ENCODE measurements at places on chromosomes 7 and 10.

GRCh38 chr7:1757601-1758000, 87.5 kb downstream of the ELFN1 start:
- DNase-seq: no peak
- H3K36me3 ChIP-seq: no peaks in the 10 kb centered on the region
- no peak overlapping the region for H3K4me3 ChIP-seq

DNA sequence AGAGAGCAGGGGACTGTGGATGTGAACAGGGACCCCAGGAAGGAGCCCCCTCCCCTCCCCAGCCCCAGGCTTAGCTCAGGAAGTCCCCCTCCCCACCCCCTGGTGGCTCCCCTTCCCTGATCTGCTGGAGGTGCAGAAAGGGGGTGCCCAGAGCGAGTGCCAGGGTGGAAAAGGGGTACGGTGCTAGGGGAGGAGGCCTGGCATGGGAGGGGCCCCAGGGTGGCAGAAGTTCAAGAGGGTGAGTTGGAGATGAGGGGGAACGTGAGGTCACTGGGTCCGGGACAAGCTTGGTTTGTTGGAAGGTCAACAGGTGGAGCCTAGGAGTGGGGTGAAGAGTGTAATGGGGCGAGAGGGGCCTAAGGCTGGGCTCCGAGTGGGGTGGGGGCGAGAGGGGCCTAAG, 21.5 kb upstream of the TBL2 start:
- H3K27ac ChIP-seq: no peak overlapping the region
- DNase-seq: no peak
- H3K27me3 ChIP-seq: no peaks in the 10 kb centered on the region

GRCh38 chr10:123926401-123927264, 35.0 kb upstream of the CPXM2 start:
- DNase-seq: no peak
- H3K4me3 ChIP-seq: no peak overlapping the region
- H3K36me3 ChIP-seq: no peaks in the 10 kb centered on the region
- no peaks in the 10 kb centered on the region for H3K27me3 ChIP-seq
- H3K4me1 ChIP-seq: peaks cover 11% of the 10 kb centered on the region

DNA sequence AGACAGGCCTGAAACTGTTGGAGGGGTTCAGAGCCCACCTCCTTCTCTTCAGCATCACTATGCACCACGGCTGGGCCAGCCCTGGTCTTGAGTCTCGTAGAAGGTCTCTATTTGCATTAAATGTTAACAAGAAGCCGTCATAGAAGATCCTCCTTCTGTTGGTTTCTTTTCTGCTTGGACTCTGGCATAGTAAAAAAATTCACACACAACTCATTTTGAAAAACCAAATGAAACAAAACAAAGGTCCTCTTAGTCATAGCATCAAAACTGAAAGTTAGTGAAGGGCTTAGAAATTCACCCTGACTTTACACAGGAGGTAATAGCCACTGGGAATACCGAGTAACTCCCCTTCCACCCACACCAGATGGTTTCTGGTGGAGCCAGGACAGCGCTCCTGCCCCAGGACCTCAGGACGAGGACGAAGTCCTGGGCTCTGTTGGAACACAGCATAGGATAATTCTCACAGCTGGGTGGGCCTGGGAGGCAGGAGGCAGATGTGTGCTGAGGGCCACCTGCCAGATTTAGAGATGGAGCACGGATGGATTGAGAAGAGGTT, 248.4 kb upstream of the KLF6 start:
- H3K4me3 ChIP-seq: no peak overlapping the region
- peaks cover 4% of the 10 kb centered on the region for H3K4me1 ChIP-seq
- H3K27ac ChIP-seq: no peak overlapping the region

DNA sequence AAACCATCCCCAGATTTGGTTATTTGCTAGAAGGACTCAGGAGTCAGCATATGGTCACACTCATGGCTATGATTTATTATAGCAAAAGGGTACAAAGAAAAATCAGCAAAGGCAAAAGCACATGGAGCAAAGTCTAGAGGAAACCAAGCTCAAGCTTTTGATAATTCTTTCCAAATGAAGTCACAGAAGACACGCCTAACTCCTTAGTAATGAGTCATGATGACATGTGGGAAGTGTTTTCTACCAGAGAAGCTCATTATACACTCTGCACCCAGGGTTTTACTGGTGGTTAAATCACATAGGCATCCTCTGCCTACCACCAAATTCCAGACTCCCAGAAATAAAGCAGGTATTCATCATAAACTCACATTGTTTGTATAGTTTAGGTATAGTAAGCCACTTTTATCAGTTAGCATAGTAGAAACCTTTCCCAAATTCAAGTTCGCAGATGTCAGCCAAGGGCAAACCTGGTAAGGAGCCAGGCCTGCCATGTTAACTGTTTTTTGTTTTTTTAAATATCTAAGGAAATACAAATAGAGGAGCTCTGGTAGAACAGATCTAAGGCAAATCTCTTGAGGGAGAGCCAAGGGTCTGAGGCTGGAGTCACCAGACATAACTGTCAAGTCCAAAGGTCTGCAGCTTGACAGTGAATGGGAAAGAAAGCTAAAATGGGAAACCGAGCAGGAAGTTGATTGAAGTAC, 15.4 kb upstream of the HIBADH start:
- H3K4me1 ChIP-seq: no peaks in the 10 kb centered on the region
- no peaks in the 10 kb centered on the region for H3K27me3 ChIP-seq
- H3K4me3 ChIP-seq: no peak overlapping the region

GRCh38 chr7:89607792-89608191, 546.5 kb upstream of the STEAP1 start:
- no peaks in the 10 kb centered on the region for H3K27me3 ChIP-seq
- DNase-seq: no peak
- no peaks in the 10 kb centered on the region for H3K4me1 ChIP-seq
- no peak overlapping the region for H3K4me3 ChIP-seq
- no peak overlapping the region for H3K27ac ChIP-seq
- no peaks in the 10 kb centered on the region for H3K36me3 ChIP-seq

DNA sequence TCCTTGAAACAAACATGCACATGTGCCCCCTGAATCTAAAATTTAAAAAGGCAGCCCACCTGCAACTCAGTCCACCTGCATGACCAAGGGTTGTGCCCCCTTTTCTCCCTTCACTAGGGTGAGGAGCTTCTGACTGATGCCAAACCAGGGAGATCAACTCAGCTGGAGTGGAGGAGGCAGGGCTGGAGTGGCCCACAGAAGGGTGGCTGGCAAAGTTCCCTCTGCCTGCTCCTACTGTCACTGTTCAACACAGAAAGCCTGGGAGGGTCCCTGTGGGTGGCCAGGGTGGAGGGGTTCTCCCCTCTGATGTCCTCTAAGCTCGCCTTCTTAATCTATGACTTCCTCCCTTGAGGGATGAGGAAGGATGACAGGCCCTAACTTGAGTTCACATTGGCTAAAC, 55.7 kb upstream of the ANTXRL start:
- H3K4me1 ChIP-seq: no peaks in the 10 kb centered on the region
- DNase-seq: no peak
- no peaks in the 10 kb centered on the region for H3K27me3 ChIP-seq
- H3K36me3 ChIP-seq: no peaks in the 10 kb centered on the region

DNA sequence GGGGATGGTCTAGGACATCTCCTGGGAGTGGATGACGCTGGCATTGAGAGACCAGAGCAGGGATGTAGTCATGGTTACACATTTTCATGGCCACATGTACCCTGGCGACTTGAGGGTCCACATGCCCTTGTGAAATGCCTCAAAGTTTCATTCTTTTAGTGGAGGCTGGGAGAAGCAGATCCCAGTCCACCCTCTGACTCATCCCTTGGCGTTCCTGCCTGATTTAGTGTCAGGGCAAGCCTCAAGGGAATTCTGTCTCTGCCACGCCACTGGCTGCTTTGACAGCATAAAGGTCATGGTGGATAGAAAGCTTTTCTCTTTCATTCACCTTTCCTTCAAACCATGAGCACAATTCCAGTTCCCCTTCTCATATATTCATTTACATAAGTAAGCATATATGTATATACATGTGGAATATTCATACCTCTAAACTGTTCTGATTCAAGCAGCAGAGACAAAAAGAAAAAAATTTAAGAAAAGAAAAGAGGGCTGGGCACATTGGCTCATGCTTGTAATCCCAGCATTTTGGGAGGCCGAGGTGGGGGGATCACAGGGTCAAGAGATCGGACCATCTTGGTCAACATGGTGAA, 21.8 kb upstream of the KIF5B start:
- no peaks in the 10 kb centered on the region for H3K27me3 ChIP-seq
- no peaks in the 10 kb centered on the region for H3K4me1 ChIP-seq
- H3K27ac ChIP-seq: no peak overlapping the region
- H3K36me3 ChIP-seq: no peaks in the 10 kb centered on the region

- no peak overlapping the region for H3K27ac ChIP-seq
- no peaks in the 10 kb centered on the region for H3K4me1 ChIP-seq
- no peak for DNase-seq
- H3K36me3 ChIP-seq: no peaks in the 10 kb centered on the region
- no peaks in the 10 kb centered on the region for H3K27me3 ChIP-seq
- no peak overlapping the region for H3K4me3 ChIP-seq
Observed at GRCh38 chr10:127935071-127935561, 28.2 kb downstream of the PTPRE start.

- no peaks in the 10 kb centered on the region for H3K36me3 ChIP-seq
- no peak overlapping the region for H3K4me3 ChIP-seq
- H3K27ac ChIP-seq: no peak overlapping the region
- H3K27me3 ChIP-seq: peaks cover 5% of the 10 kb centered on the region
- no peak for DNase-seq
Observed at GRCh38 chr10:97974100-97974499, 56.3 kb downstream of the CRTAC1 start.

DNA sequence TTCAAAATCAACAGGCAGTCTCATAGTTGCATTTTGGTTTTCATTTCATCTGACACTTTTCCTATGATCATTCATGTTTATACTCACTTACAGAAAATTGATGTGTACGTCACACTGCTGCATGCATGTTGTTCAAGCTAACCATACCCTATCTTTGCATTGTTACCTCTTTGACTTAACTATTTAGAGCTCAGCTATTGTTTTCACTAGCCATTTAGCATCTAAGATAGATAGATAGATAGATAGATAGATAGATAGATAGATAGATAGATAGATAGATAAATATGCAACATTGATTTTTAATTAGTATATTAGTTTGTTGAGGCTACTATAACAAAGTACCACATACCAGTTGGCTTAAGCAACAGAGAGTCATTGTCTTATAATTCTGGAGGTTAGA, 649.5 kb upstream of the KCND2 start:
- no peak overlapping the region for H3K27ac ChIP-seq
- H3K4me1 ChIP-seq: no peaks in the 10 kb centered on the region
- H3K27me3 ChIP-seq: no peaks in the 10 kb centered on the region
- no peak for DNase-seq
- H3K4me3 ChIP-seq: no peak overlapping the region
- no peaks in the 10 kb centered on the region for H3K36me3 ChIP-seq

- H3K4me1 ChIP-seq: peaks cover 3% of the 10 kb centered on the region
- no peak for DNase-seq
- no peaks in the 10 kb centered on the region for H3K36me3 ChIP-seq
- H3K27ac ChIP-seq: no peak overlapping the region
- H3K4me3 ChIP-seq: no peak overlapping the region
Observed at GRCh38 chr7:75715864-75716263, 22.9 kb downstream of the HIP1 start.

DNA sequence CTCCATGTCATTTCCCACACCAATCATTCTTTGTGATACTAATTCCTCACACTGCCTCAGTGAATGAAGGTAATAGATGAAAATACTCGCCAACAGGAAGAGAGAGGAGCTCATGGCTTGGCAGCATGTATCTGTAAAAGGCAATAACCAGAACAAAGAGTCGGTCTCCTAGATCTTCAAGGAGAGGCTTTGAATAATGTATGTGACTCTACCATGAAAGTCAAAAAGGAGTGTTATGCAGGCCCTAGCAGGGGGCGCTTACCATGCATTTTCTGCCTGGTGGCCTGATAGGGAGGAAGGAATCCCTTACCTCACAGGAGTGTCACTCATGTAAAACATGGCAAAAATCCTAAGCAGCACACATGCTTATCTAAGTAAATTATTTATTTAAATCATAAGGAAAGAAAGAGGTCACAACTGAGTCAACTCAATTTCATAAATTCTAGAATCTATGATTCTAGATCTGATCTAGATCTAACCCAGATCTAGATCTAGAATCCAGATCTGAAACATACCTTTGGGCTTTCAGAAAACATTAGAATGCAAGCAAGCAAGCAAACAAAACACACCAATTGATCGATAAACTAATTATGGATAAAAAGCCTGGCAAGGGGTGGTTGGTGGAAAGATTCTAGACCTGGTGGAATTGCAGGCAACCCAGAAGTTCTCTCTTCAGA, 226.3 kb upstream of the KLF6 start:
- H3K36me3 ChIP-seq: no peaks in the 10 kb centered on the region
- DNase-seq: no peak
- H3K27ac ChIP-seq: no peak overlapping the region
- no peaks in the 10 kb centered on the region for H3K4me1 ChIP-seq

GRCh38 chr10:73641328-73642060, at the start of gene MYOZ1:
Gene MYOZ1, minus strand, starts transcription at chr10:73641474. Its CDS starts 1,457 bp downstream, at chr10:73640017.
- peak; percentile 51 for DNase-seq
- no peaks in the 10 kb centered on the region for H3K27me3 ChIP-seq
- H3K27ac ChIP-seq: peak within 1 kb of the TSS; percentile 69
- peaks cover 32% of the 10 kb centered on the region for H3K4me1 ChIP-seq

Data from thyroid gland (tissue), 4 donors.